ENCODE measurements at places on chromosomes 6 and 20.

DNA sequence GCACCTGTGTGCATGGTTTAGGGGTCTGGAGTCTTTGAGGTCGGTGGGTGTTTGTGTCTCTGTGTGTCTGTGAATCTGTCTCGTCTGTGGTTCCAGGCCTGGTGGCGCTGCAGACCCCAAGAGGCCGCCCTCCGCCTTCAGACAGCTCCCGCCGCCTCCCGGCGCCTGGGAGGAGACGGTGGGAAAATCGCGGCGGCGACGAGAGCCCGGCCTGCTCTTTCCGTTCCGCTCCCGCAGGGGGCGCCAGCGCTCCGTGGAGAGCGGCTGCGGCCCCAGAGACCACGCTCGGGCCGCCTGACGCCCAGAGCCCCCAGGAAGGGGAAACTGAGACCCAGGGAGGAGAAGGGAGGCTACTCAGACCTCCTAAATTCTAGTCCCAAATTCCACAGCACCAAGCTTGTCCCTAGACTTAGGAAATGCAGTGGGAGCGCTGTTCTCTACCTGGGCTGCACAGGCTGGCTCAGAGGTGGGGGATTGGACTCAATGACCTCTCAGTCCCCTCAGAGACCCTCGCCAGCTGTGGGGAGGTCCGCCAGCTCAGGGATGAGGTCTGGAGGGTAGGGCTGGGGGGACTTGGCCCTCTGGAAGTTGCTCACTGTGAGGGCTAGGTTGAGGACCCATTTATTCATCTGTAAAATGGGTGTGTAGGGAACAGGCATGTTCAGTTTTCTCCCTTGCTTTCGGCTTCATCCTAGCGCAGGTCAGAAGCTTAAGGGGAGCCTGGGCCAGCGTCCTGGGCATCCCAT is 36.9 kb upstream of the BLCAP start:
- DNase-seq: peak; percentile 4

DNA sequence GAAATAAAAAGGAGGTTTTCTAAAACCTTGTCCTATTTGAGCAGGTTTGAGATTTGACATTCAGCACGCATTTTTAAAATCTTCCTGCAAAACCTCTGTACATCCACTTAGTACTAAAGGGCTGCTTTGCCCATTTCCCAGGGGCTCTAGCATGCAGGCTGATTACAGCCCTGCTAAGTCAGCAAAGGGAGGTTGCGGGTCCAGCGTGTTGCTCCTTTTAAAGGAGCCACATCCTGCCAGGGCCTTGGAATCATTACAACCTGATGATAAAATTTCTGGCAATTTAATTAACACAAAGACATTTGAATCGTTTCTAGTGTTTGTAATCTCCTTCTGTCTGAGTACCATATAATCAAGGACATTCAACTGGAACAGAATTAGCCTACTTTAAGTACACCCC is 455.1 kb upstream of the CITED2 start:
- DNase-seq: no peak

DNA sequence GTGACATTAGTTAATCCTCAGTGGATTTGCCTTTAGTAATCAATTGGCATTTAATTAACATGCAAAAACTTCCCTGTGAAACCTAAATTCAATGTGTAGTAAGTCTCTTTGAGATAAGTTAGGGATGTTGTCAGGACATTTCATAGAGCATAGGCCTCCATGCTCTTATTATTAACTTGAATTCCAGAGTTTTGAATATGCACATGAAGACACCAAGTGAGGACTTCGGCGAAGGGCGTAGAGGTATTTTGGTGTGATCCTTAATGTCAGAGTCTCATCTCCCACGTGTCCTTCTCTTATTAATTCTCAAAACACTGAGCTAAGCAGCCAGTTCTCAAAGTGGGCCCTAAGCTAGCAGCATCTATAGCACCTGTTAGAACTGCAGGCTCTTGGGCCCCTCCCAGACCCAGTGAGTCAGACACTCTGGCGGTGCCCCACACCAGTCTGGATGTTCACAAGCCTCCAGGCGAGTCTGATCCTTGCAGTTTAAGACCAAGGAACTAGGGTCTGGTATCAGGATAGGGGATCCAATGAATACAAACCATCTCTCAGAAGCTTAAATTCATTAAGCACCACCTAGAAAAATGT is 292.1 kb downstream of the QKI start:
- no peak for DNase-seq

GRCh38 chr6:82419132-82419581 is 55.5 kb downstream of the TPBG start:
- no peak for DNase-seq

DNA sequence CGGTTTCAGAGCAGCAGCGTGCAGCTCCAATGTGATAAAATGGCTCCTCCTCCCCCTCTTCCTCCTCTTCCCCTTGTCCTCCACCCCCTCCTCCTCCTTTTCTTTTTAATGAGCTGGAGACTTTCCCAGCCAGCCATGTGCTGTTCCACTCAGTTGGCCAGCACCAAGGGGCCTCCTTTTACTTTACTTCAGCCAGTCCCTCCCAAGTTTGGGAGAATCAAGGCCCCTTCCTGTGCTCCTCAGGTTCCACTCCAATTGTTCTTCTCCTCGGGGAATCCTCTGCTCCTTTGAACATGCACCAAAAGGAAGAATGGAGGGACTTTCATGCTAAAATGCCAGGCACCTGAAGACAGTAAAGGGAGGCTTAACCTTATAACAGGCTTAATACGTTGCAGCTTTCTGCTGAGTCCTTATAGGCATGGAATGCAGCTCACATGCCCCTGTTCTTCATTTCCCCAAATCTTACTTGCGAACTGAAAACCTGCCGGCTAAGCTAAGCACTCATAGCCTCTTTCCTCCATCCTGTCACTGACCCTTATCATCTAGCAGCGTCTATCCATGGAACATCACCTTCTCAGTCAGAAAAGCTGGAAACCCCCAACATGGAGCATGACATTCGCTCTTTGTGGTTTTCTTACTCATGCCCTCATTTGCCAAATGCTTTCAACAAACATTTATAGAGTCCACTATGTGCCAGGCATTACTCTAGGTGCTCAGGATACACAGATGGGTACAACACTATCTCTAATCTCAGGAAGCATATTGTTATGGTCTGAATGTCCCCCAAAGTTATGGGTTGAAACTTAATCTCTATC is 170.6 kb downstream of the PHACTR1 start:
- no peak for DNase-seq

DNA sequence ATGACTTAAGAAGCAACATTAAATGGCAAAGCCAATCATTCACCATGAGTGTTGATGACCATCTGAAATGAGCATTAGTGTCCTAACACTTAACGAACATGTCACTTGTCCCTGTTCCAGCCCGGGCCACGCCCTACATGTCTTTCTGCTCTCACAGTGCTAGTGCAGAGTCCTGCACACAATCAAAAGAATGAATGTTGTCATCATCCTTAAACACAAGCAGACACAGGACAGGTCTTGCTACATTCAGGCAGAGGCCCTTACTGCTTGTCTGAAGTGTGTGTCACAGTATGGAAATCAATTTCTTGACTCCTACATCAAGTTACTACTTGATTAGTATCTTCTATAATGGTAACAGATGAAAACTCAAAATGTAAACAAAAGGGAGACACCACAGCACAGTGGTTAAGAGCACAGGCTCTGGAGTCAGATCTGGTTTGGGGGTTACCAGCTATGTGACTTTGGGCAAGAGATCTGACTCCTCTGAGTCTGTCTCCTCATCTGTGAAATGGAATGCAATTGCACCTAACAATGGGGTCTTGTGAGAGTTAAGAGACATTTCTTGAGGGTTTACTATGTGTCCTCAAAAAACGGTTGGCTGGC is 17.4 kb downstream of the UBE2V1 start:
- DNase-seq: no peak

- no peak for DNase-seq
These were observed 60.2 kb upstream of the NEDD9 start for GRCh38 chr6:11292594-11293236.

DNA sequence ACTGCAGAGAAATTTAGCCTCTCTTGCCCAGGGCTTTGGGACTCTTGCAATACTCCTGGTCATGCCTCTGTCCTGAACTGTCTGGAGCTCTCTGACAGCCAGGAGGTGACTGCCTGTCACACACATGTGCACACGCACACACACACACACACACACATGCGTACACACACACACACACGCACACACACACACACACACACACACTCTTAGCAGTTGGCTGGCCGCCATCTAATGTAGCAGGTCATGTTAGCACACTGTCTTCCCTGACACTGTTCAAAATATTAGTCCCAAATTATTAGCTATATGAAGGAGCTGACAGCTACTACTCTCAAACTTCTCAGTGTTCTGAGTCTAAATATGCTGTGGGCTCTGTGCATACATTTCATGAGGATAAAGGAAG is 60.9 kb downstream of the IPCEF1 start:
- DNase-seq: no peak

- no peak for DNase-seq
These were observed 72.0 kb upstream of the B3GAT2 start for GRCh38 chr6:71028877-71029252.

DNA sequence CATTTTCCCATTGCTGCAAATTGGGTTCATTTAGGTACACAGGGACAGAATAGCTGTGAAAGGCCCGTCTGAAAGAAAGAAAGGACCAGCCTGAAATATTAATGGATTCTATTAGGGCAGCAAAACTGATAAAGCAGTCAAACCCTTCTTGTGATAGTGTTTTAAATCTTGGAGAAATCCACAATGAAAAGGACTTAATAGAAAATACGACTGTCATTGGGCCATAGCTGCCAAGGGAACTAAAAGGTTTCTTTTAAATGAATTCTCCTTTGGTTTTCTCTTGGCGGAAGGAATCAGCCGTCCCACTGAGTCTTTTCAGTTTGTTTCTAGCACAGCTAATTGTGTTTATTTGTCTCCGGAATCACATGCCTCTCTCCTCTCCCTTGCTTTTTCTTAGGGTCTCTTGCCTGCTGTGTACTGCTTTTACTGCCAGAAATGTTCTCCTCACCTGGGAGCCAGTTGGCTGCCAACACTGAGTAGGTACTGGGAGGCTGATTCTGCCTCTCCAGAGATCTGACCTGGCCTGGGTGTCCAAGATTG is 11.3 kb downstream of the PAQR8 start:
- DNase-seq: no peak

GRCh38 chr20:35404614-35405259 is 7.0 kb downstream of the UQCC1 start:
- DNase-seq: no peak

DNA sequence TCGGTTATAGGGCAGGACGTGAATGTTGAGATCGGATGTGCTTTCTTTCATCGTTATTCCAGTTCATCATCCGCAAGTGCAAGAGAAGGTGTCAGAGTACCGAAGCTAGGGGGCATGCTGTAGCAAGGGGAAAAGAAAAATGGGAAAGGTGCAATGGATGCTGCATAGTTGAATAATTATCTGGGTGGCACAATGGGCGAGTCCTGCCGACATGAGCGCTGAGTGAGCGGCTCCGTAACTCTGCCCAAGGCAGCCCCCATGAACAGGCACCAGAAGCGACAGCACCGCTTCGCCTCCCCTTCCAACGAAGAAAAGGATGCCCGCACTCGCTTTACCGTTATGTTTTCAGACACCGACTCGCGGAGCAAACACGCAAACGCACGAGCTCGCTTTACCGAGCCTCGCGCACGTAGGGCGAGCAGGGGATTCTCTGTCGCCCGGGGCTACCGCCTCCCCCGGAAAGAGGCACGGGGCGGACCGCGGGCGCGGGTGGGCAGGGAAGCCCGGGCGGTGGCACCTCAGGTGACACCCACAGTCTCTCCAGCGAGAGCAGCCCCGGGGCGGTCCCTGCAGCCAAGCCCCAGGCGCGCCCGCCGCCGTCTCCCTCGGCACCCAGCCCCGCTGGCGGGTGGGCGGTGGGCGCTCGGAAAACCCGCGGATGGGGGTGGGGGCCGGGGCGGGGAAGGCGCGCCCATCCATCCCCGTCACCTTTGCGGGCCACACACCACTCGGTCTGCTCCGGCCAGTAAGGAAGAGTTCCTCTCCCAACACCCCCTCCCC is 654 bp downstream of the WASF1 start:
- DNase-seq: peak; percentile 51

- DNase-seq: no peak
These were observed 102.4 kb upstream of the SUPT3H start for GRCh38 chr6:45479834-45480751.

- DNase-seq: no peak
These were observed 17.8 kb upstream of the ASF1A start for GRCh38 chr6:118876198-118876597.

GRCh38 chr6:43035495-43036194 is 14.2 kb downstream of the RRP36 start:
- no peak for DNase-seq

DNA sequence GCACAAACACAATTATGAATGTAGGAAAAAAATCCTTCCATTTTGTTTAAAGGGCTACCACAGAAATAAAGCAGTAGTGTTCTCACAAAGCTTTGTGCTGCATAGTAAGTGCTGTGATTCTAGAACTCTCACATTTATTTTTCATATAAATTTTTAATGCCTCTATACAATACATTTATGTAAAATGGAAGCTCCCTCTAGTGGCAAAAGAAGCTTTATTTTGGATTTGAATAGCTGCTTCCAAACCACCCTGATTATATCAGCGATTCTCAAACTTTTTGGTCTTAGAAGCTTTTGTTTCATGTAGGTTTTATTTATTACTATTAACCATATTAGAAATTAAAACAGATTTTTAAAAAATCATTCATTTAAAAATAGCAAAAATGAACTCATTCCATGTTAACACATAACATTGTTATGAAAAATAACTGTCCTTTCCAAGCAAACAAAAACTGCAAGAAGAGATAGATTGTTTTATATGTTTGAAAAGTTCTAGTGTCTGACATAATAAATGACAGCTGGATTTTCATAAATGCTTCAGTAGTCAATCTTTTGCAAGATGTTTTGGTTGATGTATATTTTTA is 38.4 kb downstream of the HS3ST5 start:
- no peak for DNase-seq

GRCh38 chr6:128131566-128131965 is 230.7 kb upstream of the THEMIS start:
- DNase-seq: no peak

- no peak for DNase-seq
These were observed 62.6 kb downstream of the VGLL2 start for GRCh38 chr6:117328005-117328389.
